Activated CD4-positive, alpha-beta T cell treated with anti-CD3 and anti-CD28 coated beads, Interleukin-2, amount 50 U/mL, for 4 hours (primary cell): ENCODE measurements at places on chromosomes 5 and 9.
A peak's percentile ranks its signal among the peaks of the same experiment; 100 is the strongest.

DNA sequence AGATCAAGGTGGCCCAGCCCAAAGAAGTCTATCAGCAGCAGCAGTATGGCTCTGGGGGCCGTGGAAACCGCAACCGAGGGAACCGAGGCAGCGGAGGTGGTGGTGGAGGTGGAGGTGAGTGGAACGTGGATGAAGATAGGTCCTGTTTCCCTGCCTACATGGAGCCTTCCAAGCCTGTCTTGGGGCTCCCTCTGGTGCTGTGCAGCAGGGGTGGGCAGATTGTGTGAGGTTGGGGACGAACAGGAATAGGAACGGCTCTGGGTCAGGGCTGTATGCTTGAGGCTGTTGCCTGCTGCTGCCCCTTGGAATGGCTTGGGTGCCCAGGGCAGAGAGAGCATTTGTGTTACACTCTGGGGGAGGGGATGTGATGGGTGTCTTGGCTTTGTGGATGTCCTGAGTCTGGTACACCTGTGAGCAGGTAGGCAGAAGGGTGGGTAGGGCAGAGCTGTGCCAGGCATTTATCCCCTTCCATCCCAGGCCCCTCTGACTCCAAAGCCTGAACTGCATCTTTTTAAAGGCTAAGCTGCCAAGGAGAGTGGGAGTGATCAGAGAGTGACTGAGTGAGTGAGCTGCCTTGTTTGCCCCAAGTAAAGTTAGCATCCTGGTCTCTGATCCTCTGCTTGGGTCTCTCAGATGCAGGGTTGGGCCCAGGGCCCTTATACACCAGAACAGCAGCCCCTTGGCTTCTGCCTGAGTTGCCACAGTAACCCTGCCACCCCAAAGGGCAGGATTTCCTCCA lies 5.2 kb downstream of the HNRNPAB start:
- DNase-seq: no peak

DNA sequence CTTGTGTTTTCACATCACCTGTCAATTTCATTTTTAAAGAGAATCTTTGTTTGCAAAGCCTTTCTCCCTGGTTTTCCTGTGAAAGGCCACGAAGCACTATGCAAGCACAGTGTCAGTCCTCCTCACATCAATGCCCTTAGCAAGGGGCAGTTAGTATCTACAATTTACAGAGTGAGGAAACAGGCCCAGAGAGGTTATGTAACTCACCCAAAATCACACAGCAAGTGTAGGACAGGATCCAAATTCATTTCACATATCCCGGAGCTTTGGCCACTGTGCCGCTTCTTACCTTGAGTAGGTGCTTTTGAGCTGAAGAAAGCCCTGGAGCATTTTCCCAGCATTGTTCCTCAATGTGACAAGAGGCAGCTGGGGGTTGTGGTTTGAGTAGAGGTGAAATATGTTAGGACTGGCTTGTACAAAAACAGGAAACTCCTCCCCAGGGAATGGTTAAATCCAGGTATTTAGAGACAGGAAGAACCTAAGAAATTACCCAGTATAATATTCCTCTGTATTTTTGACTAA lies 283.8 kb downstream of the NTRK2 start:
- DNase-seq: no peak

- DNase-seq: no peak
Measured at GRCh38 chr9:120397453-120397852, 182.5 kb downstream of the CDK5RAP2 start.

- DNase-seq: no peak
Measured at GRCh38 chr5:32042551-32042961, 131.6 kb downstream of the GOLPH3 start.

GRCh38 chr9:87529671-87530070 lies 32.0 kb downstream of the DAPK1 start:
- no peak for DNase-seq

DNA sequence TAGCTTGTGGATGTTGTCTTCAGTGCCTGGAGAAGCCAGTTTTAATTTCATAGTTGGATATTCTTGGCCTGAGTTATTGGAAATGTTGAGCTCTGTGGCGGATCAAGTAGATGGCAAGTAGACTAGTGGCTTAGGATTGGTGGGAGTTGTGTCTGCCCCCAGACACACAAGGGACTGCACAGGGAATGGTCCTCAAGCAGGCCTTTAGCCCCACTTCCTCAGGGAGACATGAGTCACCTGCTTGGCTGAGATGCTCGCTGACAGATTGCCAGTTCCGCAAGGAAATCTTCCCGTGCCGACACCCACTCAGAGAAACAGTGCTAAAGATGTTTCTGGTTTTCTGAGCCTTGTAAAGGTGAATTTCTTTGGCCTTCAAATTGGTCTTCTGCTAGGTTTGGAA lies 18.8 kb upstream of the CATSPER3 start:
- DNase-seq: no peak

- peak; percentile 44 for DNase-seq
Measured at GRCh38 chr5:373710-374602, 52.4 kb downstream of the AHRR start.

- DNase-seq: no peak
Measured at GRCh38 chr9:96758845-96759673, 18.8 kb downstream of the ZNF510 start.

GRCh38 chr5:44997506-44997905 lies 188.8 kb downstream of the MRPS30 start:
- no peak for DNase-seq

DNA sequence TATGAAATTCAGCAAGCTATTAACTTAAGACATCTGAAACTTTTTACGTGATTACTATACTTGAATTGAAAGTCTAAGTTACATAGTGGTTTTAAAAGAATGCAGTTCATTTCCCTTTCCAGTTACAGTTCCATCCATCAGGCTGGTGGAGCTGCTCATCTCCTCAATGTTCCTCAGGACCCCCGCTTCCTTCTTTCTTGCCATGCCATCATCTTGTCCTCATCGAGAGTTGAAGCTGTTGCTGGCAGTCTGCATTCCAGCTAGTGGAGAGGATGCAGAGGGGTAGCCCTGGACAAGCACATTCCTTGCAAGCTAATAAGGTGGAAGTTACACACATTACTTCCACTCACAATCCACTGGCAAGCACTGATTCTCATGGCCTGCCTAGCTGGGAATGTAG lies 8.8 kb upstream of the RNF183 start:
- no peak for DNase-seq

- DNase-seq: no peak
Measured at GRCh38 chr9:89372979-89373378, 54.7 kb downstream of the SECISBP2 start.

DNA sequence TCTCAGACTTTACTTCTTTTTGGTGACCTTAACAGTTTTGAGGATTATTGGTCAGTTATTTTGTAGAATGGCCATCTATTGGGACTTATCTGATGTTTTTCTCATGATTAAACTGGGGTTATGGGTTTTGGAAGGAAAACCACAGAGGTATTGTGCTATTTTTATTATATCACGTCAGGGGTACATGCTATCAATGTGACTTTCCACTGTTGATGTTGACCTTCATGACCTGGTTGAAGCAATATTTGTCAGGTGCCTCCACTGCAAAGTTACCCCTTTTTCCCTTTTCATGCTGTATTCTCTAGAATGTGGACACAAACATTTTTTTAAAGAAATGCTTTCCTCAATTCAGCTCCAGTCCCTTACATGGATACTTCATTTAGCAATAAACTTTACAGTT lies 152.8 kb upstream of the TSLP start:
- DNase-seq: no peak

- no peak for DNase-seq
Measured at GRCh38 chr9:109399258-109399767, 78.5 kb upstream of the EPB41L4B start.

DNA sequence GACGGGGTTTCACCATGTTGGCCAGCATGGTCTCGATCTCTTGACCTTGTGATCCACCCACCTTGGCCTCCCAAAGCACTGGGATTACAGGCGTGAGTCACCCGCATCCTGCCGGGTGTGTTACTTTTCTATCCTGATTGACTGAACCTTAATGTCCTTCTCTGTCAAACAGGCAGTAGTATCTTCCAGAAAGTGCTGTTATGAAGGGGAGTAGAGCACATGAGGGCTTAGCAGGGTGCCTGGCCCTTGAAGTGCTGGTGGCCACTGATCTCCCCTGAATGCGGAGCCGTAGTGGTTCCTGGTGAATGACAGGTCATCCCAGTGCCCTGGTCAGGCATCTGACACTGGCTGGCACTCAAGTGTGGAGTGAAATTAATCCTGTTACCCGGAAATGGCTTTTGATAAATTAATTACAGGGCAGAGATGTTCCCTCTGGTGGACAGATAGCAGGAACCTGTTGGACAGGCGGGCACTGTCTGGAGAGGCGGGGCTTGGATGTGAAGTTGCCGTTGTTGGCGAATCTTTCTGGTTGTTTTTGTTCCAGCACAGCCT lies 28.4 kb downstream of the PRRC2B start:
- no peak for DNase-seq

DNA sequence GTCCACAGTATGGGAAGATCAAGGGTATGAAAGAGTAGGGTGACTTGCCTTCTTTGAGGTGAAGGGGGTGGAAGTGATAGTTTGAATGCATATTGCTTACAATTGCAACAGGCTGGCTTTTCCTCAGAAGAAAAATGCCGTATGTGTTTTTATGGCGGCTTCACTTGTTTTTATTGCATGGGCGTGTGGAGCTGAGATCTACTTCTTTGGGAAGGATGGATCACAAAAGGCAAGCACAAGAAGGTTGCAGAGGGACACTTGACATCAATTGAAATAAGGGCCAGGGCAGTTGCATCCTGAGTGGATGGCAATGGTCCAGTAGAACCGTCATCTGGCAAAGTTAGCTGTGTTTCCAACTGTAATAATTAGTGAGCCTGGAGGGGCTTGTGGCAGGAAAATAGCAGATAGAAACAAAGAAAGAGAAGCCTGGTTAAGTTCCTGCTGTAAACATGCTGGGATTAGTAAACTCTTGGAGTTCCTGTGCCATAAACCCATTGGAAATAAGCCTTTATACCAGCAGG lies 138.4 kb downstream of the NTRK2 start:
- DNase-seq: no peak

DNA sequence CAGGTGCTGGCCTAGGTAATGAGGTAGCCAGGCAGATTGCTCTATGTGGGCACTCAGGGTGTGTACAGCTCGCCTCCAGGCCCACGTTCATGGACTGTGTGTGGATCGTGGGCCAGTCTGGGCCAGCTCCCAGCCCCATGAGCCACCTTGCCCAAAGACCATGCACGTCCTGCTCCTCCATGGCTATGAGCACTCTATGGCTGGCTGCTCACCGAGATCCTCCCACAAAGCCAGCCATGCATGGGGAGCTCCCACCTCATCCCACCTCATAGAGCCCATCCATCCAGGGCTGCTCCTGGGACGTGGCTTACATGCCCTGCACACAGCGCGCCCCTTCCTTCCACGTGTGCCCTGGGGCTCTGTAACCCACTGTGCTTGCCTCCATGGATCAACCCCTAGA lies 262.5 kb upstream of the IRX1 start:
- DNase-seq: no peak

GRCh38 chr9:84054341-84055010 lies 73.9 kb downstream of the RMI1 start:
- no peak for DNase-seq
